ENCODE measurements at places on chromosomes 1 and 21. TPM values are rescaled to one million over a fixed set of nuclear protein-coding genes. Genes with fewer than 3 reads are reported as not detected.

The SPRR2B gene
- not detected for total RNA-seq

The ERG gene
- total RNA-seq: 55.8 TPM

The EDN2 gene
- 0.09 TPM for total RNA-seq

The SLX9 gene
- 36.2 TPM for total RNA-seq

The BRDT gene
- total RNA-seq: not detected

The DIRAS3 gene
- total RNA-seq: 0.75 TPM

The RXRG gene
- total RNA-seq: not detected

The LIX1L gene
- total RNA-seq: 18.7 TPM

The KLF17 gene
- not detected for total RNA-seq

Measured in endothelial cell of coronary artery (primary cell).